ENCODE measurements at places on chromosomes 4 and X.

DNA sequence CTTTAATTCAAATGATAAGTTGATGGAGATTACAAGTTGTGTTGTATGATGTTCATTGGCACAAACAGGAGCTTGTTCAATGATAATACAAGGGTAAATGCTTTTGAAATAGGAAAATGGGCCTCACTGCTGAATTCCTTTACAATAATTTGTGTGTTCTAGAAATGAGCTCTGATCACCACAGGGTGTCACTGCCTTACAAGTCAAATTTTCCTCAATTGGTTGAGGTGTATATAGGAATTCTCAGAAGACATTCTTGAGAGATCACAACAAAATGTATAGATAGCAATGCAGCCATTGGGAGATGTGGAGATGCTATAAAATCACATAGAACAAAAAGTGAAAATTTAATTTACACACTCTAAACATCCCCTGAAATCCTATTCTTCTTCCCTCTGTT is 49.6 kb downstream of the KLF8 start:
- no peak for DNase-seq

- DNase-seq = no peak
These were observed 181.8 kb downstream of the PTTG2 start for GRCh38 chr4:38141808-38142500.

- DNase-seq = no peak
These were observed 305.7 kb upstream of the BOD1L1 start for GRCh38 chr4:13933191-13933590.

- DNase-seq = no peak
These were observed 114.8 kb upstream of the ATP6AP2 start for GRCh38 chrX:40465735-40466551.

- DNase-seq = no peak
These were observed 4.6 kb upstream of the SOWAHD start for GRCh38 chrX:119753639-119754257.

DNA sequence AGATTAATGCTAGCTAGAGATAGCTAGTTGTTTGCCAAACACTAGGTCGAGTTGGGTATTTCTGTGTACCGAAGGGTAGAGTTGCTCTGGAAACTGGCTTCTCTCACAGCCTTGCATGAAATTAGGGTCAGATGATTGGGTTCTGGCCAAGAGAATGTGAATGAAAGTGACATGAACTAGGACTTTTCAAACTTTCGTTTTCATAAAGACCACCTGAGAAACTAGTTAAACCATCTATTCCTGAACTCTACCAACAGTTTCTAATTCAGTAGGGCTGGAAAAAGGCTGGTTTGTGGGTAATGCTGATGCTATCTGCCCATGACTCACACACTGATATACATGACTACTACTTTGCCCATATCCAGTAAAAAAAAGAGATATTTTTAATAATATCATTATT is 157.6 kb downstream of the GASK1B start:
- no peak for DNase-seq

DNA sequence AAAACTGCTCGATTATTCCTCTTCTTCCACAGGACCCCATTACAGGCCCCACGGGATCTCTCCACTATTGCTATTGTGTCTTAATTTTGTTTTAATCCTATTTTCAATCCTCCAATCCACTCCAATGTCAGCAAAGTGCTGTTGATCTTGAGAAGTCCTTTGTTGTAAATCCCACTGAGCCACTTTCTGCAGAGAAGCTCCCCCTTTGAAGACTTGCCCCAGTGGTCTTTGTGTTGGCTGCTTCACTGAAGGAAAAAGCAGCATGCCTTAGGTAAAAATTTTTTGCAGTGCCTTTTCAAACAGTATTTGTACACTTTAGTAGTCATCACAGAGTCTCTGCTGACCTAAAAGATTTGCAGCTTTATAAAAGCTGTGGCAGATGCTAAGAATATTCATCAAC is 252.0 kb upstream of the SLC7A11 start:
- DNase-seq = no peak

- DNase-seq = peak; percentile 18
These were observed 24.6 kb upstream of the PDLIM3 start for GRCh38 chr4:185559915-185560281.

GRCh38 chrX:45497290-45497689 is 296.6 kb upstream of the DIPK2B start:
- no peak for DNase-seq

DNA sequence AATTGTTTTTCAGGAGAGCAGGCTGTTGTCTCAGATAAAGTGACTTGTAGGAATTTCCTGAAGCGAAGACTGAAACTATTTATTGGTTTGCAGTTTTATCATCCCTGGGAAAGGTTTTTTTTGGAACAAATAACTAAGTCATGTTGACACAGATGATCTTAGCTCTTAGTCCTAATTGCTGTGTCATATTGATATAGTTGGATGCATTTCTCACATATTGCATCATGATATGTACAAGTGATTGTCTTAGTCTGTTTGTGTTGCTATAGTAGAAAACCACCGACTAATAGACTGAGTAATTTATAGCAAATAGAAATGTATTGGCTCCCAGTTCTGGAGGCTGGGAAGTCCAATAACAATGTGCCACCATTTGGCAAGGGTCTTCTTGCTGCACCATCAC is 397.5 kb upstream of the PPP1R2C start:
- no peak for DNase-seq

GRCh38 chr4:154738426-154738825 is 5.4 kb upstream of the LRAT start:
- no peak for DNase-seq

GRCh38 chrX:150088042-150088441 is 149.8 kb upstream of the EOLA2 start:
- no peak for DNase-seq

DNA sequence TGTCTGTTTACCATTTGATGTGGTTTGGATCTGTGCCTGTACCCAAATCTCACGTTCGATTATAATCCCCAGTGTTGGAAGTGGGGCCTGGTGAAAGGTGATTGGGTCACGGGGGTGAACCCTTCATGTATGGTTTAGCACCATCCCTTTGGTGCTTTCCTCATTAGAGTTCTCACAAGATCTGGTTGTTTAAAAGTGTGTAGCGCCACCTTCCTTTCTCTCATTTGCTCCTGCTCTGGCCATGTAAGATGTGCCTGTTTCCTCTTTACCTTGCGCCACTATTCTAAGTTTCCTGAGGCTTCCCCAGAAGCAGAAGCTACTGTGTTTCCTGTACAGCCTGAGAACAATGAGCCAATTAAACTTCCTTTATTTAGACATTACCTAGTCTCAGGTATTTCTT is 610.7 kb upstream of the ADGRL3 start:
- no peak for DNase-seq

- DNase-seq = no peak
These were observed 62.2 kb downstream of the FMR1NB start for GRCh38 chrX:148043271-148043855.

DNA sequence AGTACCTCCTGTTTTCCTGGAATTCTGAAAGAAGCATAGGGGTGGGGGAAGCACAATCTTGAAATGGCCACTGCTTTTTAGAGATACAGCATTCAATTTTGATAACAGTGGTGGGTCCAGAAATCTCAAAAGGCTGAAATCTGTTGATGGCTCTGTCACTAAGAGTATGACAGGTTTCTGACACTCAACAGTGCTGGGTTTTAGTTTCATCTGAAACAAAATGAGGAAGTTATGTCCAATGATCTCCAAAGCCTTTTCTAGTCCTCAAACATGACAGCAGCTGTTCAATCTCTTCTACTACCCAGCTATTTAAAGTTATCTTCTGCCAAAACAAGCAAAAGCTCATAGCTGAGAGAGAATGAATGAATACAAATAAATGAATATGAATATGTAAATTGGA is 110.5 kb downstream of the IL1RAPL1 start:
- no peak for DNase-seq

- no peak for DNase-seq
These were observed 246.4 kb downstream of the FBXW7 start for GRCh38 chr4:152289541-152289940.

DNA sequence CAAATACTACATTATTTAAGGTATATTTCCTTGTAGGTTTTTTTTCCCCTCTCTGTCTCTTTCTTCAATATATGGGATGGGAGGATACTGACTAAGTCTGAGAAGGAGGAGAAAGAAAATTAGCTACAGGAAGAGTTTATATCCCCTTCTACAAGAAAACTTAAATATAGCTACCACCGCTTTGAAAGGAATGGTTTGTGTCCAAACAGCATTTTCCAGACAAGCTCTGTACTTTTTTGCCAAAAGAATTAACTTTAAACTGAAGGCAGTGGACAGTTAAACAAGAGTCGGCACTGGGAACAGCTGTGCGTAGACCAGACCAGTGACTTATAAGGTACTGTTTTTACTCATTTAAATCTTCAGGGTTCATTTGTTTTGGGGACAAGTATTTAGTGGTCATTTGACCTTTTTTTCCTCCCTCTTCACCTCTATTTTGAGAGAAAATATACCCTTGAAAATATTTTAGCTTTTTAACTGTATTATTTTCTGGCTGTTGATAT is 303.7 kb downstream of the ARHGAP24 start:
- DNase-seq = no peak

DNA sequence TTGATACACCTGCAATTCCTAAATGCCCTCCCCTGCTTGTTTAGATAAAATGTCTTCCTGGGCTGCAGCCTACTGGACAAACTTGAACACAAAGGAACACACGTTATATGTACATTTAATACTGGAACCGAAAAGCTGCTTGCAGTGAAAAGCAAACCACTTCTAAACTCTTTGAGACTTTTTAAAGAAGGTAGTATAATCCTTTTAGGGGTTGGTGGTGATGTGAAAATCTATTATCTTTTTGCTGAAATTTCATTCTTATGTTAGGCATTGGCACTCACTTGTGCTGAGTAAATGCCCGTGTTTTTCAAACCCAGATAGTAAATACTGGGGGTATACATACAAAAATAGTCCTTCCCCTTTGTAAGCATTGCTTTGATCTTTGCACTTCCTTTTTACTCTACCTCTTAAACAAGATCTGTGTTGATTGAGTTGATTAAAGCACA is 2.2 kb downstream of the NFKB1 start:
- no peak for DNase-seq

- DNase-seq = no peak
These were observed 532.0 kb upstream of the SPANXN1 start for GRCh38 chrX:144715337-144715736.

GRCh38 chrX:40883021-40883619 is 147.8 kb upstream of the MED14 start:
- DNase-seq = no peak

DNA sequence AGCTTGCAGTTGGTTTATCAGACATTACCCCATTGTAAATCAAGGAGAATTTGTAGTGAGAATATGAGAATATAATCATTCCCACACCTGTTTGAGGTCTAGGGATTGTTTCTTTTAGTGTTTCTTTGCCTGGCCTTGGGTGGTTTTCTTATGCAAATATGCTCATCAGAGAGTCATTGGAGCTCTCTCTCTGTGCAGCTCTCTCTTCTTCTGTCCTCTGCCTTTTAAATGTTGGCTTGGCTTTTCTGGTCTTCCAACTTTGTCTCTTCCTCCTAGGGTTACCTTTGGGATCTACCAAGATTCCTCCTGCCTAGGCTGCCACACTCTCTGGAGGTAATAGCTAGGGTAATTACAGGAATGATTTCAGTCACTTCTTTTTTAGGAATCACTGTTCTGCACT is 102.3 kb upstream of the ARSJ start:
- DNase-seq = no peak

DNA sequence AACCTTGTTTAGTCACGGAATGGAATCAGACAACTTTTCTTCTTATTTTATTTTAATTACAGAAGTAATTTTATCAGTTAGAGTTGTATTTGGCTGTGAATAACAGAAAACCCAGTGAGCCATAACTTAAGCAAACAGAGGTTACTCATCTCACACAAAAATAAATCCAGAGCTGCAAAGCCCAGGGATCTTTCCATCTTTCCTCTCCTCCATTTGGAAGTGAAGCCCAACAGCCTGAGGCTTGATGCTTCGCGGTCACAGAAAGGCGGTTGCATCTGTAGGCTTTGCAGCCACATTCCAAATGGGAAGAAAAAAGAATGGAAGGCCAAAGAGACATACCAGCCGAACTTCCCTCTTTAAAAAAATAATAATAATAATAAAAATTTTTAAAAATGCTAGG is 22.6 kb downstream of the CHRNA9 start:
- no peak for DNase-seq

- no peak for DNase-seq
These were observed 235.7 kb upstream of the LDB2 start for GRCh38 chr4:17134100-17134499.

- no peak for DNase-seq
These were observed 92.9 kb upstream of the TLL1 start for GRCh38 chr4:165779950-165780670.

DNA sequence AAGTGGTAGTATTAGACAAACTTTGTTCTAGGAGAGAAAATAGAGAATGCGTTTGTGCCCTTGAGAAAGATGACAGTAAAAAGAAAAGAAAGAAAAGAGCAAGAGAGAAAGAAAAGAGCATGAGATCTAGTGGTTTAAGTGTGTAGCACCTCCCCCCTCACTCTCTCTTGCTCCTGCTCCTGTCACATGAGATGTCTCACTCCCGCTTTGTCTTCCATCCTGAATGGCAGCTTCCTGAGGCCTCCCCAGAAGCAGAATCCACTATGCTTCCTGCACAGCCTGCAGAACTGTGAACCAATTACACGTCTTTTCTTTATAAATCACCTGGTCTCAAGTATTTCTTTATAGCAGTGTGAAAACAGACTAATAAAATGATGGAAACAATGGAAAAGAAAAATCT is 499.6 kb downstream of the ACTRT1 start:
- no peak for DNase-seq

- DNase-seq = no peak
These were observed 44.8 kb upstream of the HERC6 start for GRCh38 chr4:88333741-88334405.

DNA sequence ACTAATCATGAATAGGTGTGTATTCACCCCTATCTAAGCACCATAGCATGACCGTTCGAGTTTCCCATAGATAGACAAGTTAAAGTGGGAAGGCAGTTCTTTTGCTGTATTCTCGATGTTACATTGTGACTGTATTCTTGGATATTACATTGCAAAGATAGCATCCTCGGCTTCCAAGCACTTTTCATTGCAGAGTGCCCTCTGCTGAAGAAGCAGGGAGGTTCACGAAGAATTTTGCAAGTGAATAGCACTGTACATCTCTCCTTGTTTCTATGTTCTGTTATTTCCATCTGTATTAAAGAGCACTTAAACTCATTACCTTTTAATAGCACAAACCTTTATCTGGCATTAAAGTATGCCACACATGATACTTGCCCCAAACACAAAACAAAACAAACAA is 426.7 kb upstream of the ARX start:
- no peak for DNase-seq

DNA sequence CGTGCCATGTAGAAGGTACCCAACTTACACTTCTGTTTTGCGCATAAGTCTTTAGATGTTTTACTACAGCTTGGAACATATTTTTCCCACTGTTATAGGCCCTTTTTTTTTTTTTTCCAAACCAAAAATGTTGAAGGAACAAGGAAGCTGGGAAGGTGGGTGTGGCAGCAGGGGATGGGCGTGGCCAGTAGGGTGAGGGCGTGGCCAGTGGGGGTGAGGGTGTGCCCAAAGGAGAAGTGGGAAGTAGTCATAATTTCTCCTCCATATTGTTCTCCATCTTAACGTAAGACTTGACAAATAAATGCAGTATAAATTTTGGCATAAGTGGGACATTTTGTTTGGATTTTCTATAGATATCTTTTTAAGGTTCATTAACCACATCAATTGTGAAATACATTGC is 30.4 kb downstream of the CLDN22 start:
- no peak for DNase-seq
